Activated CD4-positive, alpha-beta T cell treated with anti-CD3 and anti-CD28 coated beads, Interleukin-2, amount 50 U/mL, for 4 hours (primary cell): ENCODE measurements at places on chromosomes 16 and 17.

DNA sequence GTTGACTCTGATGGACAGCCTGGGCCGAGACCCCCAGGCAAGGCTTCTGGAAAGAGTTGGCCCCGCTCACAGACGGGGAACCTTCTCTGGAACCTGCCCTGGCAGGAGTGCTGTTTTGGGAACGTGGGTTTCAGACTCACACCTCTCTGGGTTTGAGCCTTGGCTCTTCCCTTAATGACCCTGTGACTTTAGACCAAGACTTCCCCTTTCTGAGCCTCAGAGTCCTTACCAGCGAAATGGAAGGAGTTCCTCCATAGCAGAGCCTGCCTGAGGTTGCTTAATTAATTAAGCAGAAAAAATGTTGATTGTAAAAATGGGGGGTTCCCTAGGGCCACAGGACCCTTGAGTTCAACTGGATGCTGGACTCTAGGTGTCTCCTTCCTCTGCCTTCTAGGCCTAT, 408.2 kb downstream of the SEC14L1 start:
- DNase-seq = no peak

DNA sequence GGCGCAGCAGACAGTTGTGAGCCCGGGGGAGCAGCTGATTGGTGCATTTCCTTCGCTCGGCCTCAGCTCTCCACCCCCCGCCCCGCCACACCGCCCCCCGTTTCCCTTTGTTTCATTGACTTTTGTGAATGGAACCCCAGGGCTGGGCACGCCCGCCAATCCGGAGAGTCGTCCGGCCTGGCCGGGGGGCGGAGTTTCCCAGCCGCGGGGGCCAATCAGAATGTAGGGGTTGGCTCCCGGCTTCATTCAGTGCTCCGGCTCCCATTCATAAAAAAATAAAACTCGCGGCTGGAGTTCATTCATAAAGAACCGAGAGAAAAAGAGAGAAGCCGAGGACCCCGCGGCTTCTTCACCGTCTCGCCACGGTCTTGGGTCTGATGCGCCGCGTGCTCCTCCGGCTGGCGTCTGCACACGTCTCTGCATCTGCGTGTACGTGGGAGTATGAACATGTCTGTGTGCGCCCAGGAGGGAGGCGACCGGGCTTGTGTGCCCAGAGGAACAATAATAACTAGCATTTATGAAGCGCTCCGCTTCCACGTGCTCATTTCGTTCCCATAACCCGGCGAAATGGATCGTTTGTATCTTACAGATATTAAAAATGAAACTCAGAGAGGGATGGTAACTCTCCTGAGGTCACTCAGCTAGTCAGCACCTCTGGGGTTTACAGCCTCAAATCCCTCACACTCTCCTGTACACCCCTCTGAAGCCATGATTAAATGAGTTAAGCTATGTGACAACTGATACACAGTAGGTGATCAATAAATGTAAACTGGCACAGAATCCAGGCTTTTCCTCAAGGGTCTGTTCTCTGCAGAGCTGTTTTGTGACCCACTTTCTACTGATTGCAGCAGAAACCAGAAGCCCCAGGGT, at the start of gene ETV4:
ETV4 (minus strand) TSS at position 22 of the 870 bp plus-strand sequence. CDS start 723 bp downstream, outside the sequence.
- DNase-seq = peak; percentile 85

- peak; percentile 6 for DNase-seq
Observed at GRCh38 chr16:17414421-17414820, 56.3 kb downstream of the XYLT1 start.

GRCh38 chr16:67563708-67564468, 1.6 kb downstream of the CTCF start:
- DNase-seq = no peak

GRCh38 chr17:64658931-64659330, 3.2 kb downstream of the SMURF2 start:
- no peak for DNase-seq

- no peak for DNase-seq
Observed at GRCh38 chr17:20924306-20924705, 118.5 kb downstream of the USP22 start.

GRCh38 chr17:80737106-80738019, 192.7 kb downstream of the RPTOR start:
- no peak for DNase-seq

DNA sequence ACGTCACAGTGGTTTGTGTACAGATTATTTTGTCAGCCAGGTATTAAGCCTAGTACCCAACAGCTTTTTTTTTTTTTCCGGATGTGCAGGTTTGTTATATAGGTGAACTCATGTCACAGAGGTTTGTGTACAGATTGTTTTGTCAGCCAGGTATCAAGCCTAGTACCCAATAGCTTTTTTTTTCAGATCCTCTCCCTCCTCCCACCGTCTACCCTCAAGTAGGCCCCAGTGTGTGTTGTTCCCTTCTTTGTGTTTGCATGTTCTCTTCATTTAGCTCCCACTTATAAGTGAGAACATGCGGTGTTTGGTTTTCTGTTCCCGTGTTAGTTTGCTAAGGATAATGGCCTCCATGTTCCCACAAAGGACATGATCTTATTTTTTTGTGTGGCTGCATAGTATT, 19.9 kb downstream of the RPTOR start:
- DNase-seq = no peak

GRCh38 chr17:45990886-45991285, 8.2 kb upstream of the STH start:
- DNase-seq = no peak

- no peak for DNase-seq
Observed at GRCh38 chr16:55398762-55399161, 74.8 kb downstream of the IRX6 start.

DNA sequence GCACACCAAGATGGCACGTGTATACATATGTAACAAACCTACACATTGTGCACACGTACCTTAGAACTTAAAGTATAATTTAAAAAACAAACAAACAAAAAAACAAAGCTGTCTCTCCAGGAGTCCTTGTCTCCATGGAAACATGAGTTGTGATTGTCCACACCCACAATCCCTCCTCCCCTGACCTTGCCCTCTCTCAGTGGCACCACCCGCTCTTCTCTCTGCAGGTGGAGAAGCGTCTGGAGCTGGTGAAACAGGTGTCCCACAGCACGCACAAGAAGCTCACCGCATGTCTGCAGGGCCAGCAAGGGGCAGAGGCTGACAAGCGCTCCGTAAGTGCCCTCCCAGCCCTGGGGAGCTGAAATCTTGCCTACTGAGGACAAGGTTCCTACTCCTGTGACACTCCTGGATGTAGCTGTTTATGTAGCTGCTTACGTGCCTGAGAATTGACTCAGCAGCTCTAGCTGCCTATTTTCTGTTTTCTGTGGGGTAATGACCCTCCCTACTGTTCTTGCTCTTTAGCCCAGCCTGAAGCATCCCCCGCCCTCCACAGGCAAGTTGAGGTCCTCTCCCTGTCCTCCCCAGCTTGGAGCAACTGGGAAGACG, 107.0 kb downstream of the ARHGAP44 start:
- no peak for DNase-seq

GRCh38 chr17:4854111-4854681, 21.1 kb downstream of the MINK1 start:
- DNase-seq = no peak

DNA sequence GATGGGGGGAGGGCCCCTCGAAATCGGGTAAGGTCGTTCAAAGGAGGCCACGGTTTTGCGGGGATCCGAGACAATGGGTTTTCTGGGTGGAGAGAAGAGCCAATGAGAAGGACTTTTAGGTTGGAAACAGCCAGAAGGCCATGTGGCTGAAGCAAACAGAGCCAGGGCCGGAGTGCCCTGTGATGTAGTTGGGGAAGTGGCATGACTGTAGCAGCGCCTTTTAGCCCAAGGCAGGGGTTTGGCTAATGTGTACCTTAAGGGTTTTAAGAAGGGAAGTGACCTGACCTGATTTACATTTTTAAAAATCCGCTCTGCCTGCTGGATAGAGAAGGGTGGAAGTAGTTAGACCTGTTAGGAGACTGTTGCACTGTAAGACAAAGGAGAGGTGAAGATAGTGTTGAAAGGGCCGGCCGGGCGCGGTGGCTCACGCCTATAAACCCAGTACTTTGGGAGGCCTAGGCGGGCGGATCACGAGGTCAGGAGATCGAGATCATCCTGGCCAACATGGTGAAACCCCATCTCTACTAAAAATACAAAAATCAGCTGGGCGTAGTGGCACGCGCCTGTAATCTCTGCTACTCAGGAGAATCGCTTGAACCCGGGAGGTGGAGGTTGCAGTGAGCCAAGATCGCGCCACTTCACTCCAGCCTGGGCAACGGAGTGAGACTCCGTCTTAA, 1.0 kb downstream of the LYRM1 start:
- DNase-seq = no peak

- DNase-seq = no peak
Observed at GRCh38 chr17:74165797-74166365, 37.6 kb upstream of the RPL38 start.

DNA sequence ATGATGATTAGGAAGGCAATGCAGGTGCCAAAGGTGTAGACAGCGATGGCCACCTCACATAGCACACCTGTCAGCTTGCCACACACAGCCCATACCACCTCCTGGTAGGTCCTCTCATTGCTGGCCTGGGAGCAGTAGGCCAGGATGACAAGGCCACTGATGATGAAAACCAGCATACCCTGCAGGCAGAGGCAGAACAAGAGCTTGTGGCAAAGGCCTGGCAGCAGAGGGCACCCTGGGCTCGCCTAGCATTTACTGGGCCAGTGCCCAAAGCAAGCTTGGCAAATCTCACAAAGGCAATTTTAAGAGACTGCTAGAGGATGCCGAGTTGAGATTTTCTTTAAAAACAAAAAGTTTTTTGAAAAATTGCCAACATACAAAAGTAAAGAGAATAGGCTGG, 5.9 kb downstream of the SLC38A7 start:
- no peak for DNase-seq

DNA sequence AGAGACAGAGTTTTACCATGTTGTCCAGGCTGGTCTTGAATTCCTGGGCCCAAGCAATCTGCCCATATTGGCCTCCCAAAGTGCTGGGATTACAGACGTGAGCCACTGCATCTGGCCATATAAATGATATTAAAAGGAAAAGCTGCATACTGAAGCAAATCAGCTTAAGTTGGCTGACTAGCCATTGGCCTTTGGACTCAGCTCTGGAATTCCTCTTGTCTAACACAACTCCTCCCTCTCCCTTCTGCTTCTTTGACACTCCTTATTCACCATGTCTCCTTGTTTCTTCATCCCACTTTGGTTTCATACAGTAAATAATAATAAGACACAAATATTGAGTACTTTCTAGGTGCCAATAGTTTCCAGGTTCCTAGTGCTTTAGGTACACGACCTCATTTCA, 7.5 kb downstream of the KRT12 start:
- no peak for DNase-seq

DNA sequence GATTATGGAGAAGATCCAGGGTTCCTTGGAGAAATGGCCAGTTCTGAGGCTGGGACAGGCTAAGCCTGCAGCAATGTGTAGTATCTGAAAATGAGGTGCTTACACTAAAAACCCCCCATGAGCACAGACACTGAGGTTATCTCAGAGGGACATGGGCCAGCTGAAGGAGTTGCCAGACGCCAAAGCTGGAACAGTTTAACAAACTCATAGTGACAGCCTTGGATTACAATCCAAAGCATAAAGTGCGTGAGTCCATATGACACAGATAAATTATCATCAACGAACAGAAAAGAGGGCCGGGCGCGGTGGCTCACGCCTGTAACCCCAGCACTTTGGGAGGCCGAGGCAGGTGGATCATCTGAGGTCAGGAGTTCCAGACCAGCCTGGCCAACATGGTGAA, 11.2 kb upstream of the CAPN15 start:
- no peak for DNase-seq

DNA sequence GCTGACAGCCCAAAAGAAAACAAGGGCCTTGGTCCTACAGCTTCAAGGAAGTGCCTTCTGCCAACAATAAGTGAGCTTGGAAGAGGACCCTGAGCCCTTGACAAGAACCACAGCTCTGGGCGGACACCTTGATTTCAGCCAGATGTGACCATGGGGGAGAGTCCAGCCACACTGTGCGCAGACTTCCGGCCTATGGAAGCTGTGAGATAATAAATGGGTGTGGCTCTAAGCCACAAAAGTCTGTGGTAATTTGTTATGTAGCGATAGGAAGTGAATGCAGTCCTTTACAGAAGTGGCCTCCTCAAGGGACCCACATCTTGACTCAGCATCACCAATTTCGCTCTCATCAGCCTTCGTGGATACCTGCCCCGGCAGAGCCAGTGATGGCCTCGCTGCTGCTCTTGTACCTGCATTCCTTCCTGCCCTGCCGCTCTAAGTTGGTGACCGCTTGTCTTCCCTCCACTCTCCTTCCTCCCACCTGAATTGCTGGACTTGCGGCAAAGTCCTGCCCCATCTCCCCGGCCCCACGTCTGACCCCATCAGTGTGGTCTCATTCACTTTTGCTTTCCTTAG, 29.3 kb downstream of the PRSS54 start:
- DNase-seq = no peak

DNA sequence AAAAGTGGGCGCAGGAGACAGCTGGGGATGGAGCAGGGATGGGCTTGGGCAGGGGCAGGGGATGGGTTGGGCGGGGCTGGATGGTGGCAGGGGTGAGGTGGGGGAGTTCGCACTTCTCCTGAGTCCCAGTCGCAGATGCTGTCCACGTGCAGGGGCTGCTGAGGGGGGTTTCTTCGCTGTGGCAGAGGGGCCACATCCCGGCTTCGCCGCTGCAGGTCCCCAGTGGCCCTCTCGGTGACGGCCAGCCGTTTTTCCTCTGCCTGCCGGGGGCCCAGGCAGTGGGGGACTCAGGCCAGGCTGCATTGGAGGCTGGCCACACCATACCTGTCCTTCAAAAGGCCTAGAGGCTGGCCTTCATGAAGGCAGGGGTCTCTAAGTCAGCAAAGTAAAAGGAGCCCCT, 8.3 kb downstream of the EVPL start:
- DNase-seq = no peak

GRCh38 chr16:678858-679813, 1.1 kb upstream of the STUB1 start:
- DNase-seq = no peak

DNA sequence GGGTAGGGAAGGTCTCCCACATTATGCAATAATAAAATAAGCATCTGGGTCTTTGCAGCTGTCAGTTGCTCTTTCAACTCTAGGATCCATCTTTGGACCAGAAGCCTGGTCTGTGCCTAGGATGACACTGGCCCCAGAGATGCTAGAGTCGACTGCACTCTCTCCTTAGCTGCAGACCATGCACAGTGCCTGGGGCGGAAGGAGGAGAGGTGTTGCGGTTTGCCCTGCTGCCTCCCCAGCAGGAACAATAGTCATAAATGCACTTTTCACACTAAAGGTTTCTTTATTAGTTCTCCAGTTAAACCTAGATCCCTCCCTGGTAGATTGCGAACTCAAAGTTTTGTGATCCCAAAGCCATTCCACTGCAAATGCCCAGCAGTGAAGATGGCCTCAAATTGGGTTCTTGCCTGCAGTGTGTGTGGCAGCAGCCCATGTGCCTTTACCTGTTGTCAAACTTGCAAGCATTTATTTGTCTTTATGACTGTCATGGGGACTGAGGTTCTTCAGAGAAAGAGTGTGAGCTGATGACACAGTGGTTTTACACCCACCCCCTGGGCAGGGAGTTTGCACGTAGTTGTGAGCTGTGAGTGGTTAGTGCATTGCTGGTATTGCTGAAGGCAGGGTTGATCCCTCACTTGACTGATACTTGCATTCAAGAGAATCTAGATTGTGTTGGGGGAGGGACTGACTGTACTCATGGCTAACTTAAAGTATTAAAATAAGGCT, 10.3 kb downstream of the ATXN1L start:
- DNase-seq = no peak
